ENCODE measurements at places on chromosomes 13 and 19.

- DNase-seq = no peak
These were observed 49.7 kb downstream of the COMP start for GRCh38 chr19:18741124-18742121.

DNA sequence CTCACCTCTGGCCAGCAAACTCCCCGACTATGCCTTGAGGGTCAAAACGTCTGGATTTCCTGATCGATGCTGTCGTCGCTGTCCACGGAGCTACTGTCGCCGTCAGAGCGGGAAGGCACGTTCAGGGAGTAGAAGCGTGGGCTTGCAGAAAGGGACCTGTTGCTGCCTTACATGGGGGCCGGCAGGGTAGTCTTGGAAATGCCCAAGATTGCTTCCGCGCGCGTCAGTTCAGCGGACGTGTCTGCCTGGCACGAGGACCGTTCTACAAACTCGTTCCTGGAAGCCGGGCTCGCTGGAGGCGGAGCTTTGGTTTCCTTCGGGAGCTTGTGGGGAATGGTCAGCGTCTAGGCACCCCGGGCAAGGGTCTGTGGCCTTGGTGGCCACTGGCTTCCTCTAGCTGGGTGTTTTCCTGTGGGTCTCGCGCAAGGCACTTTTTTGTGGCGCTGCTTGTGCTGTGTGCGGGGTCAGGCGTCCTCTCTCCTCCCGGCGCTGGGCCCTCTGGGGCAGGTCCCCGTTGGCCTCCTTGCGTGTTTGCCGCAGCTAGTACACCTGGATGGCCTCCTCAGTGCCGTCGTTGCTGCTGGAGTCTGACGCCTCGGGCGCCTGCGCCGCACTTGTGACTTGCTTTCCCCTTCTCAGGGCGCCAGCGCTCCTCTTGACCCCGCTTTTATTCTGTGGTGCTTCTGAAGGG, 15.4 kb downstream of the RB1 start:
- no peak for DNase-seq

DNA sequence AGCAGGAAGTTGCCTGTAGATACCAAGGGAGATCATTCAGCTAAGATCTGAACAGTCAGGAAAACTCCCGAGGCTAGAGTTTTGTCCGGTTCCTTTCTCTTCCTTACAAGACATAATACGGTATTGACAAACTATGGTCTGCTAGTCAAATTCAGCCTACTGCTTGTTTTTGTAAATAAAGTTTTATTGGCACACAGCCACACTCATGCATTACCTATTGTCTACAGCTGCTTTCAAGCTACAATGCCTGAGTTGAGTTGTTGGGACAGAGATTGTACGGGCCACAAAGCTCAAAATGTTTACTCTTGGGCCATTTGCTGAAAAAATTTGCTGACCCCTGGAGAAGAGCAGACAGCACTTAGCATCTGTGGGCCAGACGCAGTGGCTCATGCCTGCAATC, 2.5 kb downstream of the SLC1A6 start:
- DNase-seq = no peak

GRCh38 chr13:98880677-98881076, 97.2 kb downstream of the DOCK9 start:
- DNase-seq = no peak

DNA sequence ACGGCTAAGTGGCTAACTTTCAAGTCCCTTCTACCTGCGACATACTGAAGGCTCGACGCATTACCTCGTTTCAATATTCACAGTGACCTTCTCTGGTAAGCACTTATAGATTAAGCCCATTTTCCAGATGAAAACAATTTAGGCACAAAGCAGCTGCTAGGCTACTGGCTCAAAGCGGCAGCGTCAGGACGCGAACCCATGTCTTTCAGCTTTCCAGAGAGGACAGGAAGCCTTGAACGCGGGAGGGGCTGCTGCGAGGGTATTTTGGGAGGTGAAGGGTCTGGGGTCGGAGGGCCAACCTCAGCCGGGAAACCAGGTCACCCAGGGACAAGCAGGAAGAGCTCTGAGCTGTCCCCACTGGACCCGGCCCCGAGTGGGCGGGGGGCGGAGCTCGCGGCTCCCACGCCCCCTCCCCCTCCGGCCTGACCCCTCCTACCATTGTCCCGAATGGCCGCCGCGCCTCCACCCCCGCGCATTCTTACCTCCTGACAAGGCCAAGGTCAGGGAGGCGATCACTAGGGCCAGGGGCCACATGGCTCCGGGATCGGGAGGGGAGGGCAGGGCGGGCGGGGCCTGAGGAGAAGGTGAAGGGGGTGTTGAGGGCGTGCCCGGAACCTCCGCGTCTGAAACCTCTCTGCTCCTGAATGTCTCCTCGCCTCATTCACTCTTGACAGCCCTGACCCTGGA, at the start of gene KLK13:
TSS of gene KLK13 (minus strand) at position 559 of the 687 bp plus-strand sequence. CDS start at position 534, 25 bp downstream.
- no peak for DNase-seq

DNA sequence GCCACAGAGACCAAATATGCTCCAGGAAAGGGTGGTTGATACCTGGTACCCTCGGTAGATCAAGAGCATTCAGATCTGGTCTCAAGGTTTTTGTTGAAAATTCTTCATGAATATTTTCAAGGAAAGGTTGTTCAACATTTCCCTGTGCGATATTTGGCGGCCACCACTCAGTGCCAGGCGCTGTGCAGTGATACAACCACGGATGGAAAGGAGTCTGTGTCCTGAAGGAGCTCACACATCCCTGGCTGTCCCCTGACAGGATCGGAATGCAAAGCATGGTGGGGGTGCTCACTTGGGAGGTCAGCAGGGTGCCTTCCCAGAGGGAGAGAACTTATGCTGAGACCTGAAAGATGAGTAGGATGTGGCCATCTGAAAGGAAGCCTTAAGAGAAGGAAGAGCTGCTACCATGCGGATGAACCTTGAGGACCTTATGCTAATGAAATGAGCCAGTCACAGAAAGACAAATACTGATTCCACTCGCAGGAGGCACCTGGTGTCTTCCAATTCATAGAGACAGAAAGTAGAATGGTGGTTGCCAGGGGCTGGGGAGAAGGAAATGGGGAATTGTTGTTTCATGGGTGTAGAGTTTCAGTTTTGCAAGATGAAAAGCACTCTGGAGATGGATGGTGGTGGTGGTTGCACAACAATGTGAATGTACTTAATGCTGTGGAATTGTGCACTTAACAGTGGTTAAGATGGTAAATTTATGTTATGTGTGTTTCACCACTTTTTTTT, 41.6 kb downstream of the HSPH1 start:
- DNase-seq = no peak

- no peak for DNase-seq
These were observed 264.2 kb upstream of the EDNRB start for GRCh38 chr13:78182813-78183212.

GRCh38 chr19:46410205-46411087, 2.9 kb downstream of the CCDC8 start:
- DNase-seq = no peak

DNA sequence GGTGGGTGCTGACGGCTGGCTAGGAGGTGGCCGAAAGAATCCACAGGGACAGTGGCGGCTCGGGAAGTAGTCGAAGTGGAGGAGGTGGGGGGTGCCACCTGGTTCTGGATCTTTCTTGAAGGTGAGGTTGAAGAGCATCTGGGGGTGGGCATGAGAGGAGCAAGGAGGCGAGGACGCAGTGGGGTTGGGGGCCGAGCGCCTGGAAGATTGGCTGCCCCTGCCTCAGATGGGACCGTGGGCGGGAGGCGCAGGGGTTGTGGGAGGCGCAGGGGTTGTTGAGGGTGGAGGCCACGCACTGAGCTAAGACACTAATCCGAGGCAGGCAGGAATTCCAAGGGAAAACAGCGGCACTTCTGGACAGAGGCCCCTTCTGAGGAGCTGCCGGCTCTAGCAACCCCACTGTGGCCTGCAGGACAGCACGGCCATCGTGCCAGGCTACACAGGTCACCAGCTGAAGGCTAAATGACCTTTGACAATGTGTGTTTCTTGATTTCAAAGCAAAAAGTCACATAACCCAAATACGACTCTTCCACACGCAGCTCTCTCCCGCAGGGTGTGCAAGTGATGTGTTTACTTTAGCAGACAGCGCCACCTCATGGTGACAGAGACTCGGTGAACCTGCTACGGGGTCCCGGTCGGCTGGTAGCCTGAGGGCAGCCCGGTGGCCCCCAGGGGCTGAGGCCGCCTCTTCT, 44.1 kb upstream of the RANBP3 start:
- DNase-seq = peak; percentile 88

GRCh38 chr19:2731181-2731995, 8.4 kb downstream of the SLC39A3 start:
- DNase-seq = peak; percentile 74

GRCh38 chr13:28636677-28637317, 22.1 kb upstream of the POMP start:
- no peak for DNase-seq

GRCh38 chr19:41706741-41707501, 1.5 kb upstream of the CEACAM5 start:
- DNase-seq = no peak

DNA sequence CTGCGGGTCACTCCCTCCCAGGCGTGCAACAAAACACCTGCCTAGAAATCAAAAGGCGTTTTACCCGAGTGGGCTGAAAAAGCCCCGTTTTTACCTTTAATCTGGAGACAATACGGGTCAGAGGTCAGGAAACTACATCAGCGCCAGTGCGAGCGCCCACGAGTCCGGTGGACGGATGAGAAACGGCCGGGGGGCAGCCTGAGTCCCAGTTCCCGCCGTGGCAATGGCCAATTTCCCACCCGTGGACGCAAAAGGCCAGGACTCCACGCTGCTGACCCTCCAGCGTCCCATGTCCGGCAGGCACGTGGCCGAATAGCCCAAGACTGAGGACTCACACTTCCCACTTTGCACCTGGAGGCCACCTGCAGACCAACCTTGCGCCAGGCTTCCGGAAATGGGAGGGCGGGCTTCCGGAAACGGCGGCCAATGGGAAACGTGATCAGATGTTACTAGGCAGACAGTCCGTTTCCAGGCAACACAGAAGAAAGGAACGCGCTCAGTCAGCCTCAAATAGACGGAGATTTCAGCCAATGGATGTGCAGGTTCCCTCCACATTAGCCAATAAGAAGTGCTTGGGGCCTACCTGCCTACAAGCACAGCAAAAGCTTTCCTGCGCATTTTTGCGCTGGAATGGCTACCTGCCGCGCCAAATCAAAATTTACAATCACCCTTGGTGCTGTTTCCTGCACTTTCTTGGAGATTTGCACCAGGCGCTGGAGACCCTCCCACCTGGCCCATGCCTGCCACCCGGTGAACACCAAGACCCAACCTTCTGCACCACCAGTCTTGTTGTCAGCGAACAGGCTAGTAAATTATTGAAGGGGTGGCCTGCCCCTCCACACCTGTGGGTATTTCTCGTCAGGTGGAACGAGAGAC, 47.4 kb downstream of the ZFP14 start:
- peak; percentile 85 for DNase-seq

GRCh38 chr13:28252547-28252946, 114.2 kb downstream of the PAN3 start:
- no peak for DNase-seq
